ENCODE measurements at places on chromosomes 6 and 20.

DNA sequence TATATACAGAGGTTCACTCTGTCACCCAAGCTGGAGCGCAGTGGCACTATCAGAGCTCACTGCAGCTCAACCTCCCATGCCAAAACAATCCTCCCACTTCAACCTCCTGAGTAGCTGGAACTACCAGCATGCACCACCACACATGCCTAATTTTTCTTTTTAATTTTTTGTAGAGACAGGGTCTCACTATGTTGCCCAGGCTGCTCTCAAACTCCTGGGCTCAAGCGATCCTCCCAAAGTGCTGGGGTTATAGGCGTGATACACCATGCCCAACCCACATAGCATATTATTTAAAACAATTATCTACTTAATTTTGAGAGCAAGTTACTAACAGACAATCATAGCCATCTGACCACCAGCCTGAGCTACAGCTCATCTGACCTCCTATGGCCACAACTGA, 459.9 kb upstream of the JARID2 start:
- no peak for DNase-seq

GRCh38 chr6:13190376-13190775, 138.0 kb downstream of the TBC1D7 start:
- no peak for DNase-seq

DNA sequence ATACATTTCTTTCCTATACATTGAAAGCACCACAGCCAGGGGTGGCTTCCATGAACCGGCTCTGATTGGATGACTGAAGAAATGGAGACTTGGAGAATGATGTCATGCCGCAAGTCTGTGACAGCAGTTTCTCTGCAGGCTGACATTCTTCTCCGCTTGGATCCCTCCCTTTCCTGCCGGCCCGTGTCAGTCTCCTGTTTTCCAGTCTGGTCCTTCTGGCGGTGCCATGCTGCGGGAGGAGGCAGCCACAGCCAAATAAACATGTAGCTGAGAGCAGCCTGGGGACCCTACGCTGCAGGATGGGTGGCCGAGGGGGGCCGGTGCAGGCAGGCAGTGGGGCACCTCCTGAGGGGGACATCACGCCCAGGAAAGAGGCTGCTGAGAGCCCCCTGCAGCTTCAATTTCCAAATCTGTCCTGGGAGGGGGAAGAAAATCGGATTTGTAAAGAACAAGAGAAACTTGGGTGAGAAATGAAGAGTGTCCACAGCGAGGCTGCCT, 178.0 kb downstream of the TAF4 start:
- DNase-seq = no peak

DNA sequence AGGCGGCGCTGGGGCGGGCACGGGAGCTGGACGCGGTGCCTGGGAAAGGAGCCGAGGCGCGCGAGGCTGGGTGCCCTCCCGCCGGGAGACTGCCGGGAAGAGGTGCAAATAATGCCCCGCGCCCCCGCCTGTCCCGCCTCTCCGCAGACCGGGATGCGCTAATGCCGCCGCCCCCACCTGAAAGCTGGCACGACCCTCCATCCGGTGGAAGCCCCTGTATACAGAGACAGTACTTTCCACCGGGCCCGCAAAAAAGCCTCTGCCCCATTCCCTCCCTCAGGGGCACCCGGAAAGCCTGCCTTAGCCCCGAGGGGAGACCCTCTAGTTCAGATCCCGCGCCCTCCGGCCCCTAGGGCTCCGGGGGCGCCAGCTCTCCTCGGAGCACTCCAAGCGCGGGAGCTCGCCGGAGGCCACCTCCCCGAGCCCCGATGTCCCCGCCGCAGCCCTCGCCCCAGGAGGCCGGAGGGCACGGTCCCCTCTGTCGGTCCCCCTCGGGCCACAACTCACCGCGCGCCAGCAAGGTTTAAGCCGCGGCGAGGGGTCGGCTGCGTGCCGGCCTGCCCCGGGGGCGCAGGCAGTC, 1.2 kb downstream of the GRM4 start:
- DNase-seq = no peak

GRCh38 chr20:44627364-44628010, 24.0 kb downstream of the ADA start:
- DNase-seq = no peak

DNA sequence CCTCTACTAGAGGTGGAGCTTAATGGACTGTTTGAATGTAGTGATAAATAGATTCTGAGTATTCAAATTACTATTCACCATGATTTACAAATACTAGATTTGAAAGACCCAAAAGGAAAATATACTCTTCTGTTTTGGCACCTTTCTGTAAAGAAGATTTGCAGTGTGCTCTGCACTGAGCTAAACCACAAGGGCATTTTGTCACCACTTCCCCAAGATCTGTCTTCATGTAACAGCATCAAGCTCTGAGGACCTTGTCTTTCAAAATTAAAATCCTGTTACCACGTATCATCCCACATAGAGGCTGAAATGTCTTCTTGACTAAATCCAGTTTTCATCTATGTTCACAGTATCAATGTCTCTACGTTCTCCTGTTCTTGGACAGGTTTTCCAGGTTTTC, 3.3 kb upstream of the PGK2 start:
- no peak for DNase-seq

GRCh38 chr20:24961384-24962181, 12.5 kb downstream of the CST7 start:
- no peak for DNase-seq

DNA sequence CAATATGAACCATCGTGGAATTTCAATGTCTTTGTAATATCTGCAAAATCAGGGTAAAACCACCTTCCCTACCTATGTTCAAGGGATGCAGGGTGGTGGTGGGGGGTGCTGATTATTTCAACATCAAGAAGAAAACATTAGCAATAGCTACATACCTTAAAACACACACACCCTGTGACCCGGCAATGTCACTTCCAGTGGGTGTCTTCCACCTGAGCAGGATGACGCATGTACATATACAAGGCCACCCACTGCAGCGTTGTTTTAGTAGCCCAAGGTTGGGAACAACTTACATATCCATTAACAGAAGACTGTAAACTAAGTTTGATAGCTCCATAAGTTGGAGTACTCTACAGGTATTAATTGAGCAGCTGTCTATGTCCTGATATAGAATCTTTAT, 62.6 kb upstream of the SIRPG start:
- DNase-seq = no peak

DNA sequence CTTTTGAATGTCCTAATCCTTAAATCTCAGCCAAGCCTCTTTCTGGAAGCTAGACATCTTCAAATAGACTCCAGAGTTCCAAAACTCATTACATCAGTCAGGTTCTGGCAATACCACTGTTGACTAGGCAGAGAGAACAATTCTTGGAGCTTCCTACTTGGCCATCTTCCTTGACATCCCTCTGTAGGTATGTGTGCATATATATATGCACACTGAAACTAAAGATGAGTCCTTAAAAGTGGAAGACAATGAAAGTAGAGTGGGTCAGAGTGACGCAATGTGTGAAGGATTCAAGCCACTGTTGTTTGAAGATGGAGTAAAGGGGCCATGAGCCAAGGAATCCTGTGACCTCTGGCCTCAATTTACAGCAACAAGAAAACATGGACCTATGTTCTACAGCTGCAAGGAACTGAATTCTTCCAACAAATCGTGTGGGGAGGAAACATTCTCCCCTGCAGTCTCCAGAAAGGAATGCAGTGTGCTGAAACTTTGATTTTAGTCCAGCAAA, 18.7 kb upstream of the DUSP22 start:
- no peak for DNase-seq

DNA sequence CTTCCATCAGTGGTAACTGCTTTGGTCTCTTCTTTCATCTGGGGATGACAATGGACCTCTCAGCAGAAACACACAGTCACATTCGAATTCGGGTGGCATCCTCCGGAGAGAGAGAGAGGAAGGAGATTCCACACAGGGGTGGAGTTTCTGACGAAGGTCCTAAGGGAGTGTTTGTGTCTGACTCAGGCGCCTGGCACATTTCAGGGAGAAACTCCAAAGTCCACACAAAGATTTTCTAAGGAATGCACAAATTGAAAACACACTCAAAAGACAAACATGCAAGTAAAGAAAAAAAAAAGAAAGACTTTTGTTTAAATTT, 6.1 kb downstream of the EDN1 start:
- no peak for DNase-seq

DNA sequence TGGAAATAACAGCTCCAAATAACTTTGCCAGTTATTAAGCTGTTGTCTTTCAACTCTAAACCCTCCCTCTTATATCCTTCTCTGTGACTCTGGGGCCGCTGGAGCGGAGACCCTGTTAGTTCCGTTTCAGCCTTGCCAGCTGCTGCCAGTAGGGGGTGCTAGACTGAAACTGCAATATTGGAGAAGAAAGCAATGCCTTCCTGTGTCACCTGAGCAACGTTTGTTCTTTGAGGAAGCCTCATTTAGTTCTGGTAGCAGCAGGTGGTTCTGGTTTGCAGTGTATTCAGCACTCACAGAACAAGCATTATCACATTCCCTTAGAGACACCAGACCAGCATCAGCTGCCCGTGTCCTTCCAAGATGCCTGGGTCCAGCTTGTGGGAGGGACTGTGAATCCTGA, 22.9 kb upstream of the JAG1 start:
- DNase-seq = no peak

DNA sequence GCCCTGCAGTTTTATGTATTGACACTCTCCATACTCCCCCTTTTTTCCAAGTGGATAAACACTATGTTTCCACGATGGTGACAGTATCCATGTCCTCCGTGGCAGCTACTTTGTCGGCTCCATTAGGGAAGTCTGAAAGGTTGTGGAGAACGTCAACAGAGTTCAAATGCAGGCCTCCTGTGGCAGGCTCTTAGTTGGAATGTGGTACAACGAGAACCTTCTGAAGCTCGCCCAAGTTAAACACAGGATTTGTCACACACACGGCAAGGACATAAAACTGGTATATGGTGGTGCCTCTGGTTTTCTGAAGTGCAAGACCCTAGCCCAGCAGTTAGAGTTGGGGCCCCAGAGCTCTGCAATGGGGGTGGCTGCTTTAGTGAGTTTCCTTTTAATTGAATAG, 187.0 kb upstream of the TAB2 start:
- no peak for DNase-seq

DNA sequence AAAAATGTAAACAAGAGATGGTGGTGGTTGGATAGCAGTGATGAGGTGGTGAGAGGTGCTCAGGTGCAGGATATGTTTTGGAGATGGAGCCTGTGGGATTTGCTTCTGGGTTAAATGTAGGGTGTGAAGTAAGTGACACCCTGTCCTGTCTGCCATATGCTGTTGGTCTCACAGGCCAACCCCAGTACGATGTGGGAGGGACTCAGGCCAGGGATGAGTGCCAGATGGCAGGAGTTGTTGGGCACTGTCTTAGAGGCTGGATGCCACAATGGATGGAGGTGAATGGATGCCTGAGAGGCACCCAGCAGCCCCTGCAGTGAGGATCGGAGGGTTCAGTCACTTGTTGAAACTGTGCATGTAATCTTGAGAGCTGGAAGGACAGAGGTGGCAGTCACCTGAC, 259.3 kb downstream of the NRN1 start:
- DNase-seq = no peak

DNA sequence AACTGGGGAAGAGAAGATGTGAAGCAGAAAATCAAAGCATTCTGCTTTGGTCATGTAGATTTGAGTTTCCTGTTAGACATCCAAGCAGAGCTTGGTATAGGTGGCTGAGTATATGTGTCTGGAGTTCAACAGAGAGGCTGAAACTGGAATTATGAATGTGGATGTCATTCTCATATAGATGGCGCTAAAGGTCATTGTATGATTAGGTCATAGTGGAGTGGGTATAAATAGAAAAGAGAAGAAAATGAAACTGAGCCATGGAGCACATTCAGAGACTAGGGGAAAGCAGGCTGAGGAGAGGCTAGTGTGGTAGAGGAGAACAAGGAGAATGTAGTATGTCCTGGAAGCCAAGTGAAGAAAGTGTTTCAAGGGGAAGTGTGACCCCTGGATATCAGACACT, 295.6 kb upstream of the PLN start:
- DNase-seq = no peak

GRCh38 chr6:158031381-158032353, 50.0 kb downstream of the SYNJ2 start:
- no peak for DNase-seq

- DNase-seq = no peak
Observed at GRCh38 chr6:40899684-40900155, 139.3 kb downstream of the UNC5CL start.

DNA sequence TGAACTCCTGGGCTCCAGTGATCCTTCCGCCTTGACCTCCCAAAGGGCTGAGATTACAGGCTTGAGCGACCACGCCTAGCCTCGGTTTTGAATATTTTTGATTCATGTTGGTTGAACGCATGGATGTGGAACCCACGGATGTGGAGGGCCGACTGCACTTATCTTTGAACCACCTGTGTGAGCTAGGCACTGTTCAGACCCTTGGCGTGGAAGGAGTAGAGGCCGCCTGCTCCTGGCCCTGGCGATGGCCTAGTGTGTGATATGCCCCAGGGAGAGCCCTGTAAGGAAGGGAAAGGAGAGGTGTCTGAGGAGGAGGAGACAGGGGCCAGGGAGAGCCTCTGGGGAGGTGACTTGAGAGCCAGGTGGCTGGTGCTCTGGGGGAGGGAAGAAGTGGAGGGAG, 64.3 kb downstream of the BCAS4 start:
- no peak for DNase-seq

DNA sequence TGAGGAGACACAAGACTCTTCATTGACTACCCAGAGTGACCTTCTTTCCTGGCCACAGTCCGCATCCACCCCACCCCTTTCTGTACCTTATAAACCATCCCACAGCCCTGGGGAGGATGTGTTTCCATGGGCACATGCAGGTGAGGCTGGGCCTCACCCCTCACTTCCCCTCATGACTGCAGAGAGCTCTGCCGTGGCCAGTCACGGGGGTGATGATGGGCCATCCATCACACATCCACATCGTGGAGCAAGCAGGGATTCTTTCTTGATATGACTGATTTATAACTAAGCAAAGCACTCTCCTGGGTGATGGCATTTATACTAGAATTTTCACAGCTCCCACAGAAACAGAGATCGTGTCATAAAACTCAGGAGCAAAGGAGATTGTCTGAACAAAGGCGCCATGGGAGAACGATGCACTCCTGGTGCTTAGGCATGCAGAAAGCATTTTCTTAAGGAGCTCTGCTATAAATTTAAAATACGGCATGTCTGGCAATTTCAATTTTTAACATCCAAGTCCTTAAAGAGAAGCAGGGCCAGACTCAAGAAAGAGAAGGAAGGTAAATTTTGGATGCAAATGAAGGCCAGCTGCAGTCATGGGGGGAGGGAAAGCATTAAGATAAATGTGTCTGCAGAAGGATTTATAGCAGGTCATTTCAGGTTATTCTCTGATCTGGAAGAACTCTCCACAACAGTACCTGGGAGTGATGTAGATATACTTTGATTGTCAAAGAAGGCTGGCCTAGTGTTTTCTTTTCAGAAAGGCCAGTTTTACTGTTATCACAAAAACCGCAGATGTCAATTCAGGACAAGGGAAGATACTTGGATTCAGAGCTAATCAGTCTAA, 777.0 kb downstream of the C6orf118 start:
- DNase-seq = no peak

GRCh38 chr6:78614961-78615360, 252.4 kb upstream of the IRAK1BP1 start:
- DNase-seq = no peak

DNA sequence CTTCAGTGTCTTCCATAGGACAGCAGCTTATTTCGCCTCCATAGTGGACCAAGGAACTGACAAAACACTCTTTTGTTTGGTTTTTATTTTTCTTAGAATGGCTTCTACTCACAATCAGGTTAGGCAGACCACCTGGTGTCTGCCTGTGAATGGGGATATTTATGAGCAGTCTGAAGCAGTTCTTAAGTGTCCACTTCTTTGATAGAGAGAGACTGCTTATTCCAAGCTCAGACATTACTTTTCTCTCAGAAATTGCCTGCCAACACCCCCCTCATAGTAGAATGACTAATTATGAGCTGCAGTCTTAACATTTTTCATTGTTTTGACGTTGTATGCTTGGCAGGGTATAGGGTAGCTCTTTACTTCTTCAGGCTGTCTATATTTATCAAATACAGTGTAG, 174.7 kb downstream of the ZFAND3 start:
- DNase-seq = no peak

All from NCI-H1092 (cell line).